ENCODE measurements at places on chromosomes 1 and 21.

DNA sequence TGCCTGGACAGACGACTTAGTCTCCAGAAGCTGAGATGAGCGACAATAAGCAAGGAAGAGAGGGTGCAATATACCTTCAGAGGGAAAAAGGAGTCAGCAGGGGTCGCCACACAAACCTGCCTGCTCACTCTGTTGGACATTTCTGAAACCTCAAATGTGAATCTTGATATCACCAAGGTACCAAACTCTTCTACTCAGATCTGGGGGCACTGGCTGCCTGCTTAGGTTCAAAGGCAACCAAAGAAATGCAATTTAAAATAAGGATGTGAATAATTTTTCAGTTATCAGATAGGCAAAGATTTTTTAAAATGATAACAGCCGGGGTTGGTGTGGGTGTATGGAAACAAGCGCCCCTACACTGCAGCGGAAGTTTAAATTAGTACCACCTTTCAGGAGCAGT, 164.2 kb downstream of the HIVEP3 start:
- no peaks in the 10 kb centered on the region for H3K27me3 ChIP-seq
- no peak overlapping the region for H3K4me3 ChIP-seq
- no peaks in the 10 kb centered on the region for H3K36me3 ChIP-seq
- no peak overlapping the region for H3K27ac ChIP-seq

DNA sequence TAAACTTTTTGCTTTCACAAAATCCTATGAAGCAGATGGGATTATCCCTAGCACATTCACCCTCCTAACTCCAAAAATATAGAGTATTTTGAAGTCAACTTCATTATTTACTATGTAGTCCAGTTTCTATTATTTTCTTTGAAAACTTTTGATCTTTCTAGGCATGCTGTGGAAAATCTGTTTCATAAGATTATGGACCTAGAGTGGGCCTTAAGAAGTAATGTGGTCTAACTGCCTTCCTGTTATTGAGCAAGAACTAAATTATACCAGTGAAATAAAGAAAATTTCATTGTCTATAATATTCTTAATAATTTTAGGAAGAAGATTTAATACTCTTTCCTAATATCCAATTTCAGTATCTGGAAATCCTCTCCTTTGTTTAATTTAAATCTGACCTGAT, 58.1 kb downstream of the PRKACB start:
- no peak overlapping the region for H3K27ac ChIP-seq
- H3K4me1 ChIP-seq, result no peaks in the 10 kb centered on the region
- no peak overlapping the region for H3K4me3 ChIP-seq
- no peaks in the 10 kb centered on the region for H3K36me3 ChIP-seq
- no peak for DNase-seq

DNA sequence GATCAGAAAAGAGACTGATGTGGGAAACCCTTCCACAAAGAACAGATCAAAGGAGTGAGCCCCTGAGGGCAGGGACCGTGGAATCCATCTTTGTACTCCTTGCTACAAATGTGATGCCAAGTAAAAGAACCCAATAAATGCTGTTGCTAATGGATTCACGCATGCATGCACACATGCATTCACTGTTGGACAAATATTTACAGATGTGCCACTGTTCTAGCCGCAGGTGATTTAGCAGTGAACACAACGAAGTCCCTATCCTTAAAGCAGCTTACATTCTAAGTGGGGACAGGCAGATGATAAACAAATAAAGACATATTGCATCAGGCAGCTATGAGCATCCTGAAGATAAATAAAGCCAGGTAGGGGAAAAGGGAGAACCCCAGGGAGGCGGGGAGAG, 67.8 kb downstream of the ITPKB start:
- H3K27me3 ChIP-seq, result no peaks in the 10 kb centered on the region
- H3K36me3 ChIP-seq, result no peaks in the 10 kb centered on the region
- H3K27ac ChIP-seq, result peak overlapping the region; percentile 1
- H3K4me1 ChIP-seq, result peaks cover 24% of the 10 kb centered on the region
- H3K4me3 ChIP-seq, result no peak overlapping the region
- DNase-seq, result no peak

- H3K27ac ChIP-seq, result peak overlapping the region; percentile 69
- peaks cover 39% of the 10 kb centered on the region for H3K4me1 ChIP-seq
- DNase-seq, result no peak
- no peaks in the 10 kb centered on the region for H3K27me3 ChIP-seq
Measured at GRCh38 chr1:209628618-209629299, 23.5 kb downstream of the LAMB3 start.

GRCh38 chr1:52641307-52641706, 8.3 kb downstream of the SHISAL2A start:
- DNase-seq, result no peak
- no peak overlapping the region for H3K27ac ChIP-seq
- H3K36me3 ChIP-seq, result no peaks in the 10 kb centered on the region
- peaks cover 8% of the 10 kb centered on the region for H3K4me1 ChIP-seq
- no peak overlapping the region for H3K4me3 ChIP-seq

DNA sequence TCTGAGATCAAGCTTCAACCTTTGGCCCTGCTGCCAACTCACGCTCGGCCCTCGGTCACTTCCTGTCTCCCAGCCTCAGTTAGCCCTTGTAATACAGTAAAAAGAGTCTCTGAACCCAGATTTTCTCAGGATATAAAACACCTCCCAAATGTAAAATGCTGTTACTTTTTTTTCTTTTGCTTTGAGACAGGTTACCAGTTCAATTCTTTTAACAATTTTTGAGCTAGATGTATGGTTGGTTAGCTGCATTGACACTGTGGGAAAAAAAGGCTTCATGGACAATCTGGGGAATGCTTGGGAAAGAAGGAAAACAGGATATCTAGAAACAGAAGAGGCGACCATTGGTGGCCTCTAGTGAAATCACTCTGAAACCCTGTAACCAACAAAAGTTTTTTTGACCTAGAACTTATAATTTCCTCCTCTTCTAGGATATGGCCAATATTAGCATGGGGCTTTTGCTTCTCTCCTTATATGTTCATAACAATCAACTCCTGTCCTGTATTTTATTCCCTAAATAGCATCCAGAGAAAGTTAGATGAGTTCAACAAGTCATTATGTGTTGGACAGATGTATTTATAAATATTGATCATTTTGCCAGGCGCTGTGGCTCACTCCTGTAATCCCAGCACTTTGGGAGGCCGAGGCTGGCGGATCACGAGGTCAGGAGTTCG, 1.3 kb downstream of the CMPK1 start:
- no peak for DNase-seq
- H3K27me3 ChIP-seq, result no peaks in the 10 kb centered on the region
- peak overlapping the region; percentile 99 for H3K27ac ChIP-seq
- peak overlapping the region; percentile 91 for H3K4me3 ChIP-seq

- no peaks in the 10 kb centered on the region for H3K27me3 ChIP-seq
- DNase-seq, result no peak
- no peak overlapping the region for H3K4me3 ChIP-seq
- peak overlapping the region; percentile 75 for H3K27ac ChIP-seq
- no peaks in the 10 kb centered on the region for H3K4me1 ChIP-seq
Measured at GRCh38 chr1:53121319-53122172, 20.9 kb downstream of the SLC1A7 start.

- H3K27ac ChIP-seq, result no peak overlapping the region
- H3K4me3 ChIP-seq, result no peak overlapping the region
- no peaks in the 10 kb centered on the region for H3K27me3 ChIP-seq
- no peaks in the 10 kb centered on the region for H3K36me3 ChIP-seq
- H3K4me1 ChIP-seq, result peaks cover 20% of the 10 kb centered on the region
Measured at GRCh38 chr1:185400052-185400451, 83.0 kb upstream of the IVNS1ABP start.

DNA sequence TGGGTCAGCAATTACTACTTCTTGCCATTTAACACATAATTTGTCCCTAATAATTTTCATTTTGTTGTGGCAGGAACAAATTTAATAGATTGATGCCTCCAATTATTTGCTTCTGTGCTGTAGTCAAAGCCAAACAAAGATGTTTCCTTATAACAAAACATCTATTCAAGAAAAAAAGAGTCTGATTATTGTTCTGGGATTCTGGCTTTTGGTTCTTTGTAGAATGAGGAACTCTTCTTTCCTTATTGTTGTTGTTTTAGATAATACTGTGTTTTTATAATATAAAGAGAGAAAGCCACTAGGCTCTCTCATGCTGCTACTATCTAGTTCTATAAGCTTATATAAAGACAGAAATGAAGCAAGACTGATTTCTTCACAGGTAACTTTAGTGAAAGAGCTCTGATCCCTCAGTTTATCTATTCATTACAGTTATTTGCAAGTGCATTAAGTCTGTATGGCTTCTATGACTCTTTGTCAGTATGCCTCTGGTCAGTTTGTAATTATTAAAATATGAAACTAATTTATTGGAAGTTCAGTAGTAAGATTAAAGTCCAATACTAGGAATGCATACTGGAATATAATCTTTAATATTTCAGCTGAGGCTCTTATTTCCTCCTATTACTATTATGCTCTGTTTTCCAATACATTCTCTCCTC, 37.4 kb downstream of the PRKACB start:
- H3K4me1 ChIP-seq, result no peaks in the 10 kb centered on the region
- DNase-seq, result no peak
- no peaks in the 10 kb centered on the region for H3K36me3 ChIP-seq
- no peak overlapping the region for H3K4me3 ChIP-seq

GRCh38 chr1:230293390-230293700, 132.8 kb downstream of the PGBD5 start:
- peaks cover 11% of the 10 kb centered on the region for H3K27me3 ChIP-seq
- no peak overlapping the region for H3K4me3 ChIP-seq
- DNase-seq, result no peak

- DNase-seq, result no peak
- no peaks in the 10 kb centered on the region for H3K27me3 ChIP-seq
- H3K4me3 ChIP-seq, result no peak overlapping the region
- no peaks in the 10 kb centered on the region for H3K36me3 ChIP-seq
Measured at GRCh38 chr1:87583459-87583858, 254.8 kb downstream of the LMO4 start.

GRCh38 chr1:119617751-119618691, 30.0 kb downstream of the ZNF697 start:
- H3K27ac ChIP-seq, result no peak overlapping the region
- H3K27me3 ChIP-seq, result no peaks in the 10 kb centered on the region
- H3K4me3 ChIP-seq, result no peak overlapping the region
- no peak for DNase-seq

DNA sequence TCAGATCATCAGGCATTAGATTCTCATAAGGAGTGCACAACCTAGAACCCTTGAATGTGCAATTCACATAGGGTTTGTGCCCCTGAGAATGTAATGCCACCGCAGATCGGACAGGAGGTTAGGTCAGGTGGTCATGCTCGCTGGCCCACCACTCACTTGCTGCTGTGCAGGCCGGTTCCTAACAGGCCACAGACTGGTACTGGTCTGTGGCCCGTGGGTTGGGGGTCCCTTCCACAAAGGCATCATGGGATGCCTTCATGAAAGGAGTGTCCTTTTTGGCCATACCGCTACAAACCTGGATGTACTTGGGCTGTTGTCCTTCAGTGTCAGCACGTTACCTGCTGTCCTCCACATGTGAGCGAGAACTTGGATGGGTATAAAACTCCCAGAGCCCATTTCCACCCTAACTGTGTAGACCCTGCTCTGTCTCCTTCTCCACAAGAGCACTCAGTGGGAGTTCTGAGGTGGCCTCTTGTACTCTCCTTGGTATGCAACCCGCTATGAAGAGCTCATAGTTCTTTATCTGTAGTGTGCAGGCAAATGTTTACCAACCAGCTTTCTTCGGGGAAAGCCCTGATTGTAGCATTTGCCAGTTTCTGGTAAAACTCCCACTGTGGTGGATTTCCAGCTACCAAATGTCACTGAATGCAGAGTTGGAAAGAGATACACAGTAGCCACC, 41.7 kb upstream of the SLC19A1 start:
- no peak for DNase-seq
- no peak overlapping the region for H3K27ac ChIP-seq
- H3K36me3 ChIP-seq, result no peaks in the 10 kb centered on the region
- H3K4me3 ChIP-seq, result no peak overlapping the region
- peaks cover 86% of the 10 kb centered on the region for H3K27me3 ChIP-seq

DNA sequence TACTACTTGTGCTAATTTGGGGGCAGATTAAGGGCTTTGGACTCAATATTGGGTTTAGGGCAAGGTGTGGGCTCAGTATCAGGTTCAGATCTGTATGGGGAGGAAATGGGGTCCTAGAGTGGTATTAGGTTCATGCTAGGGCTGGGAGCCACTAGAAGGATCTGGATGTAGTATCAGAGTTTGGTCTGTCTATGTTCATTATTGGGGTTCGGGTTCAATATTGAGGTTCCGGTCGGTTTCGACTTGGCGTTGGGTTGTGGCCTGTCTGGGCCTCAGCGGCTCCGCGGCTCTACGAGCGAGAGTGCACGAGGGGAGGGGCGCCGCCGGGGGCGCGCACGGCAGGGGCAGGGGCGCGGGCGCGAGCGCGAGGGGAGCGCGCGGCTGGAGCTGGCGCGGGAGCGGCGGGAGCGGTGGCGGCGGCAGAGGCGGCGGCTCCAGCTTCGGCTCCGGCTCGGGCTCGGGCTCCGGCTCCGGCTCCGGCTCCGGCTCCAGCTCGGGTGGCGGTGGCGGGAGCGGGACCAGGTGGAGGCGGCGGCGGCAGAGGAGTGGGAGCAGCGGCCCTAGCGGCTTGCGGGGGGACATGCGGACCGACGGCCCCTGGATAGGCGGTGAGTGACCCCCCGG, at the start of gene PTPRF:
Gene PTPRF (plus strand): TSS at position 401 of the 624 bp plus-strand sequence. CDS start 14,193 bp downstream, outside the sequence.
- DNase-seq, result no peak
- H3K27me3 ChIP-seq, result no peaks in the 10 kb centered on the region
- H3K36me3 ChIP-seq, result no peaks in the 10 kb centered on the region
- H3K4me1 ChIP-seq, result no peaks in the 10 kb centered on the region

DNA sequence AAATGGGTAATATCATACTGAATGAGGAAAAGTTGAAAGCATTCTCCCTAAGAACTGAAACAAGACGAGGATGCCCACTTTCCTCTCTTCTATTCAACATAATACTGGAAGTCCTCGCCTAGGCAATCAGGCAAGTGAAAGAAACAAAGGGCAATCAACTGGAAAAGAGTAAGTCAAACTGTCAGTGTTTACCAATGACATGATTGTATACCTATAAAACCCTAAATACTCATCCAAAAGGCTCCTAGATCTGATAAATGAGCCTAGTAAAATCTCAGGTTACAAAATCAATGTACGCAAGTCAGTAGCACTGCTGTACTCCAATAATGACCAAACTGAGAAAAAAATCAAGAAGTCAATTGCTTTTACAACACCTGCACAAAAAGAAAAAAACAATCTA, 575.8 kb upstream of the PRMT6 start:
- no peaks in the 10 kb centered on the region for H3K4me1 ChIP-seq
- no peak overlapping the region for H3K27ac ChIP-seq
- no peak for DNase-seq
- H3K36me3 ChIP-seq, result no peaks in the 10 kb centered on the region
- no peak overlapping the region for H3K4me3 ChIP-seq

DNA sequence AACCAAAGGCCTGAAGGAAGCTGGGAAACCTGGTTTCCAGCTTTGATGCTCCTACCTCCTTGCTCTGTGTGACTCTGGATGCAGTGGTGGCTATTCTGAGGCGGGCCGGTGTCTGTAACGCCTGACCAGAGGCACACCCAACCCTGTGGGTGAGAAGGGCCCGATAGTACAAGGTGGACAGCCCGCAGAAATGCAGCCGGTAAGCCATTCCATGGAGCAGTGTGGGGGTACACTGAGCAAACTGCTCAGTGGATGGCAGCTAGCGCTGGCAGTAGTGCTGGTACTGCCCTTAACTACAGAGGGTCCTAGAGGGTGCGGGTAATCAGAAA, 36.0 kb downstream of the AHDC1 start:
- H3K36me3 ChIP-seq, result peaks cover 17% of the 10 kb centered on the region
- H3K27ac ChIP-seq, result peak overlapping the region; percentile 89
- no peaks in the 10 kb centered on the region for H3K27me3 ChIP-seq
- no peak for DNase-seq
- H3K4me1 ChIP-seq, result peaks cover 87% of the 10 kb centered on the region

- DNase-seq, result no peak
- H3K4me3 ChIP-seq, result no peak overlapping the region
- no peaks in the 10 kb centered on the region for H3K4me1 ChIP-seq
Measured at GRCh38 chr1:173052681-173053196, 2.0 kb upstream of the TNFSF18 start.

Data from esophagus squamous epithelium (tissue), 5 donors.